ENCODE measurements at places on chromosomes 7 and 10. TPM values are rescaled to one million over a fixed set of nuclear protein-coding genes. Genes with fewer than 3 reads are reported as not detected.
A peak's percentile ranks its signal among the peaks of the same experiment; 100 is the strongest.

Gene CCL24
- polyA plus RNA-seq = 76.7 TPM

Gene ACTA2
- polyA plus RNA-seq = 105 TPM

Gene MOGAT3
- polyA plus RNA-seq = 63.3 TPM

Gene UNCX
- not detected for polyA plus RNA-seq

Gene ST8SIA6
- 0.15 TPM for polyA plus RNA-seq

Gene CALHM1
- 0.06 TPM for polyA plus RNA-seq

Gene GIMAP8
- 14.0 TPM for polyA plus RNA-seq

Gene CYTH3
- polyA plus RNA-seq = 21.3 TPM

GRCh38 chr10:127300868-127301321, 104.5 kb upstream of the INSYN2A start:
- H3K4me3 ChIP-seq = no peak overlapping the region
- DNase-seq = peak; percentile 84
- peak overlapping the region; percentile 24 for H3K27ac ChIP-seq
- H3K36me3 ChIP-seq = no peaks in the 10 kb centered on the region
- no peaks in the 10 kb centered on the region for H3K27me3 ChIP-seq

GRCh38 chr10:10758306-10758705, 259.4 kb upstream of the CELF2 start:
- no peak overlapping the region for H3K27ac ChIP-seq
- no peaks in the 10 kb centered on the region for H3K27me3 ChIP-seq
- no peak for DNase-seq
- no peaks in the 10 kb centered on the region for H3K36me3 ChIP-seq

DNA sequence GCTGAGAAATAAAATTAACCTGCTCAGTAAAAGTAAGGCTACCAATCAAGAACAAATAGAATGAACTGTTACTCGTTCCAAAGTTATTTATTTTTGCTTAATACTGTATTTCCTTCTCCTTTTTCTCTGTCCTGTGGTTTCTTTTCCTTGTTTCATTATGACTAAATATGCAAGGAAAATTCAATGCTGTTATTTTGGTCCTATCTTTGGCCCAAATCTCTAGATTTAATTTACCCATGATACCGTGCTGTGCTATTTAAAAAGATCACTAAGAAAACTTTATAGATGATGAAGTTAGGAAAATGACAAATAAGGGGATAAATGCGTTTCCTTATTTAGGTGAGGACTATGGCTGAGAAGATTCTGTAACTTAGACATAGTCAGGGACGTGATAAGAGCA, 45.3 kb upstream of the FAM133B start:
- peaks cover 16% of the 10 kb centered on the region for H3K4me1 ChIP-seq
- H3K27ac ChIP-seq = no peak overlapping the region
- H3K4me3 ChIP-seq = no peak overlapping the region

DNA sequence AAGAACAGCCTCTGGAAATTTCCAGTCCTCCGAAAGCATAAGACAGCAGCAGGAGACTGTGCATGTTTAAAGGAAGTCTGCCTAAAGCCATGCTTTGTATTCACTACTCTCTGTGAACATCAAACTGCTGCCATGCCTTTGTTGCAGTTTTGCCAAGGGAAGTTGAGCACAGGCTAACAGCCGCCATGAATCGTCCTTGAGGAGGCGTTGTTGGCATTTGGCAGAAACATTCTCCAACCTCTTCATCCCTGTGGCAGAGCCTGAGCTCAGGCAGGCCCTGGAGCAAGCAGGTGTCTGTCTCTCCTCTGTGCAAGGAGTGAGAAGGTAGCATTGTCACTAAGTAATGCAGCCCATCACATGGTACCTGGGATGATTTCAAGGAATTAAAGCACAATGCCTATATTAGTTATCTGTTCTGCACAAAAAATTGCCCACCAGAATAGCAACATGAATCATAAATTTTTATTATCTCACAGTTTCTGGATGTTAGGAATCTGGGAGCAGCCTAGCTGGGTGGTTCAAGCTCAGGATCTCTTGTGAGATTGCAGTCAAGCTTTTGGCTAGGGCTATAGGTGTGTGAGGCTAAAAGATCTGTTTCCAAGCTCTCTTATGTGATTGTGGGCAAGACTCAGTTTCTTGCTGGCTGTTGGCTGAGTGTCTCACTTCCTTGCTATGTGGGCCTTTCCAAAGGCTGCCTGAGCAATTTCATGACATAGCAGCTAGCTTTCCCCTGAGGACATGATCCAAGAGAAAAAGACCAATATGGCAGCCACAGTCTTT, 46.5 kb upstream of the KIAA1217 start:
- H3K4me3 ChIP-seq = no peak overlapping the region
- no peaks in the 10 kb centered on the region for H3K27me3 ChIP-seq
- H3K27ac ChIP-seq = no peak overlapping the region
- no peaks in the 10 kb centered on the region for H3K36me3 ChIP-seq
- DNase-seq = no peak
- H3K4me1 ChIP-seq = no peaks in the 10 kb centered on the region

DNA sequence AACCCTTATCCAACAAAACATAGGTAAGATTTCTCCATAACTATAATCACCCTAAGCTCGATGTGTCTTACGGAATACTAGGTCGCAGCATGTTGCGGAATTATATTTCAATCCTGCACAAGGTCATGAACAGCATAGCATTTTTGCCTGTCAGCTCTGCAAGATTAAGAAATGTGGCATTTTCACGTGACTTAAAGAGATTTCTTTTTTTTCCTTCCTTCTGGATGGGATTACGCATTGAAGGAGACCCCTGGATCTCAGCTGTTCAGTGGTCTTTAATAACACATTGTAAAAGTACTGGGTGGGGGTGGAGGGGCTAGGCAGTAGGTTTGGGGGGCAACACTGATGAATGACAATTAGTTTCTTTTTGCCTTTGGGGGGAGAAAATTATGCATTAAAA, 106.7 kb downstream of the CUBN start:
- DNase-seq = no peak
- no peak overlapping the region for H3K4me3 ChIP-seq
- no peaks in the 10 kb centered on the region for H3K4me1 ChIP-seq
- H3K27me3 ChIP-seq = no peaks in the 10 kb centered on the region
- H3K36me3 ChIP-seq = peaks cover 18% of the 10 kb centered on the region

- no peaks in the 10 kb centered on the region for H3K36me3 ChIP-seq
- no peaks in the 10 kb centered on the region for H3K4me1 ChIP-seq
- no peak overlapping the region for H3K27ac ChIP-seq
- no peaks in the 10 kb centered on the region for H3K27me3 ChIP-seq
- no peak overlapping the region for H3K4me3 ChIP-seq
Measured at GRCh38 chr7:108561047-108561619, 8.4 kb downstream of the THAP5 start.

- H3K36me3 ChIP-seq = no peaks in the 10 kb centered on the region
- H3K4me1 ChIP-seq = no peaks in the 10 kb centered on the region
- no peaks in the 10 kb centered on the region for H3K27me3 ChIP-seq
- H3K4me3 ChIP-seq = no peak overlapping the region
- H3K27ac ChIP-seq = no peak overlapping the region
Measured at GRCh38 chr10:117830787-117831212, 215.9 kb downstream of the RAB11FIP2 start.

- no peaks in the 10 kb centered on the region for H3K36me3 ChIP-seq
- H3K27me3 ChIP-seq = no peaks in the 10 kb centered on the region
- H3K27ac ChIP-seq = no peak overlapping the region
- no peaks in the 10 kb centered on the region for H3K4me1 ChIP-seq
- no peak overlapping the region for H3K4me3 ChIP-seq
Measured at GRCh38 chr10:111122127-111122526, 45.3 kb downstream of the ADRA2A start.

DNA sequence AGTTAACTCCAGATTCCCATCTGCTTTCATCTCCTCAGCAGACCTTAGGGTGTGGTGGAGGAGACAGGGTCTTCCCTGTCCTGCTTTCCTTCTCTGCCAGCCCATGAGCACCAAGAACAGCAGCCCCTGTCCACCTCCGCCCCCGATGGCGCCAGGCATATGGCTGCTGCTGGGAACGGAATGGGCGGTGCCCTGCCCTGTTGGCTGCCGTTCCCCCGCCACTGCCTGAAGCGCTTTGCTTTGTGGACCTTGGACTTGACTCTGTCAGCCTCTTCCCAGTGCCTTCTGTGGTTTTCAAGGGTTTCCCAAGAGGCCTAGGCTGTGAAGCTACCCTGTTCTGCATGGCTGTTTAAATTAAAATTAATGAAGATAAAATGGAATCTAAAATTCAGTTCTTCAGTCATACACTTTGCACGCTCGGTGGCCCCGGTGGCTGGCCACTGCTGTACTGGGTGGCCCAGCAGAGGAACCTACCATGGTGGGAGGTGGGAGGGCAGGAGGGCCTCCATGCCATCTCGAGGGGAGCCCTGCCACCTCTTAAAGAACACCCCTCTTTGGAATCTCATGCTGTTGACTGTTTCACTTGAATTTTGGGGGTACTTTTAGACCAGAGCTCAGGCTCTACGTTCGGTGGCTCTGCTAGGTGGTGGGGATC, 78.7 kb downstream of the NKX6-2 start:
- no peaks in the 10 kb centered on the region for H3K4me1 ChIP-seq
- DNase-seq = peak; percentile 25
- H3K27me3 ChIP-seq = no peaks in the 10 kb centered on the region
- peaks cover 53% of the 10 kb centered on the region for H3K36me3 ChIP-seq
- H3K27ac ChIP-seq = no peak overlapping the region

DNA sequence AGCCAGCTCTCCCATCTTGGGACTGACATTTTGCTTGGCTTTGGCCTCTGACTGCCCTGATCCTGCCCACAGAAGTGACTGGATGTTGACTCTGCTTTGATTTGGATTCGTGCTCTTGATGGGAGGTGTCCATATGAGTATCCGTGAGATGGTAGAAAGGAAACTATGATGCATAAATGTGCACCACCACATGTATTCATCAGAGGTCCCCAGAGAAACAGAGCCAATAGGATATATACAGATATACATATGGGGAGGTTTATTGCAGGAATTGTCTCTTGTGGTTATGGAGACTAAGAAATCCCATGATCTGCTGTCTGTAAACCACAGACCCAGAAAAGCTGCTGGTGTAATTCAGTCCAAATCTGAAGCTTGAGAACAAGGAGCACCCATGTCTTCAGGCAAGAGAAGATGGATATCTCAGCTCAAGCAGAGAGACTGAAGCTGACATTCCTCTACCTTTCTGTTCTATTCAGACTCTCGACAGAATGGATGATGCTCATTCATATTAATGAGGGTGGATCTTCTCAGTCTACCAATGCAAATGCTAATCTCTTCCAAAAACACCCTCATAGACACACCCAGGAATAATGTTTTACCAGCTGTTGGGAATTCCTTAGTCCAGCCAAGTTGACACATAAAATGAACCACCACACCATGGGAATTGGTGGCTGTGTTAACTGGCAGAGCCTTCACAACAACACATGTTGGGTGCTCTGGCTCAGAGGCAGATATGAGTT, 390.7 kb downstream of the CCSER2 start:
- no peak for DNase-seq
- no peaks in the 10 kb centered on the region for H3K36me3 ChIP-seq
- H3K27ac ChIP-seq = no peak overlapping the region
- no peaks in the 10 kb centered on the region for H3K27me3 ChIP-seq

GRCh38 chr7:135808206-135808605, 59.6 kb upstream of the FAM180A start:
- no peak overlapping the region for H3K4me3 ChIP-seq
- DNase-seq = no peak
- H3K27me3 ChIP-seq = no peaks in the 10 kb centered on the region
- no peaks in the 10 kb centered on the region for H3K36me3 ChIP-seq

DNA sequence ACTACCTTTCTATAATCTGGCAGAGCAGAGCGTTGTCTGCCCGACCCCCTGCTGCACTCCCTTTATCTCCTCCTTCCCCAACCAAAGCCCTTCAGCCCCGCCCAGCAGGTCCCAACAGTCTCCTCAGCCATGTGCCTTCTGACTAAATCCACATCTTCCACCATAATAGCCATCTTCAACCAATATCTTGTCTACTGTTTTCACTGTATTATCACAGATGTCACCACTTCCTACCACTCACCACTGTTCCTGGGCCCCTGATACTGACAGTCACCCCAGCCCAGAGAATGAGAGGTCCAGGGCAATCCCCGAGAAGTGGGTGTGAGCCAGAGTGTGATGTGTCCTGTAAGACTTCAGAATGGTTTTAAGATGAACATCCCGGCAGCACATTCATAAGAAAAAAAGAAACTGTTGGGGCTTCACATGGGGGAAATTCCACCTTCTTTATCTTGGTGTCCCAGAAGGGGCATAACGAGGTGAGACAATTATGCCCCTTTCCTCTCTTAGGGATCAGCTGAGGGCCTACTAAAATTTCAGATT, 25.3 kb downstream of the CCDC6 start:
- H3K4me3 ChIP-seq = no peak overlapping the region
- H3K36me3 ChIP-seq = no peaks in the 10 kb centered on the region
- peaks cover 17% of the 10 kb centered on the region for H3K4me1 ChIP-seq
- no peak for DNase-seq
- H3K27me3 ChIP-seq = no peaks in the 10 kb centered on the region
- no peak overlapping the region for H3K27ac ChIP-seq

DNA sequence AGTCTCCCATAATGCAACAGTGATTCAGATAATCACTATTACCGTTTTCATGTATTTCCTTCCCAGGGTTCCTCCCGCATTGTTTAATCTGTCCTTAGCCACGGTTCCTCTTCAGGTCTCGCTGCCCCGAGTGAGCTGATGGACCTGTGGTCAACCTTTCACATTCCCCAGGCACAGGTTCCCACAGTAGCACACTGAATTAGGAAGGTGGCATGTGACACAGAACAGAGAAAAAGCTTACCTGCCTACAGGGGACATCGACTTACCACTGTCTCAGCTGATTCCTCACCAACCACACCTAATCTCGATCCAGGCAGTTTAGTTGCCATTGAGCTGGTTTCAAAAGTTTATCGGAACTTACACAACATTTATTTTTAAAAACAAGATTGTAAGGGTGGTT, 72.2 kb downstream of the MTURN start:
- no peaks in the 10 kb centered on the region for H3K36me3 ChIP-seq
- H3K4me3 ChIP-seq = no peak overlapping the region
- DNase-seq = no peak
- no peak overlapping the region for H3K27ac ChIP-seq
- H3K4me1 ChIP-seq = no peaks in the 10 kb centered on the region
- H3K27me3 ChIP-seq = no peaks in the 10 kb centered on the region

- H3K27ac ChIP-seq = no peak overlapping the region
- no peaks in the 10 kb centered on the region for H3K4me1 ChIP-seq
- H3K27me3 ChIP-seq = no peaks in the 10 kb centered on the region
- H3K36me3 ChIP-seq = no peaks in the 10 kb centered on the region
Measured at GRCh38 chr7:33079096-33079495, 16.5 kb upstream of the NT5C3A start.

- no peaks in the 10 kb centered on the region for H3K27me3 ChIP-seq
- DNase-seq = peak; percentile 51
- H3K4me3 ChIP-seq = no peak overlapping the region
- H3K36me3 ChIP-seq = no peaks in the 10 kb centered on the region
- H3K27ac ChIP-seq = no peak overlapping the region
Measured at GRCh38 chr7:7799138-7799537, 80.7 kb upstream of the RPA3 start.

DNA sequence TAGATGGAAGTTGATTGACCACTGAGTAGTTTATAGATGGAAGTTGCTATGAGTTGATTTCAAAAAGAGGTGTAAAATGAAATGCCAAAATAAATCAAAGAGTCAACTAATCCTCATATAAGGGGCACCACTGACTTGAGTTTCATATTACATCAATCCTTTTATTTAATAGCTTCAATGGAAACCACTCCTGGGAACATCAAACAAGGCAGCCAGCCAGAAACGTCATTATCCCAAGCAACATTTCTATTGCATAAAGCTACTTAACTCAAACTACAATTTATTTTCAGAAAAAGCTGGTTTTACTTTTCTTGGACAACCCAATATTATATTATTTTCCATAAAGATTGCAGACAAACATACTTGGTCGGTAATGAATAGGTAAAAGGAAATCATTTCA, 162.1 kb downstream of the TSPAN12 start:
- H3K4me3 ChIP-seq = no peak overlapping the region
- H3K27me3 ChIP-seq = no peaks in the 10 kb centered on the region
- DNase-seq = no peak
